ENCODE measurements at places on chromosomes 4 and X.

- DNase-seq, result no peak
Observed at GRCh38 chr4:40502220-40502619, 127.4 kb downstream of the RBM47 start.

DNA sequence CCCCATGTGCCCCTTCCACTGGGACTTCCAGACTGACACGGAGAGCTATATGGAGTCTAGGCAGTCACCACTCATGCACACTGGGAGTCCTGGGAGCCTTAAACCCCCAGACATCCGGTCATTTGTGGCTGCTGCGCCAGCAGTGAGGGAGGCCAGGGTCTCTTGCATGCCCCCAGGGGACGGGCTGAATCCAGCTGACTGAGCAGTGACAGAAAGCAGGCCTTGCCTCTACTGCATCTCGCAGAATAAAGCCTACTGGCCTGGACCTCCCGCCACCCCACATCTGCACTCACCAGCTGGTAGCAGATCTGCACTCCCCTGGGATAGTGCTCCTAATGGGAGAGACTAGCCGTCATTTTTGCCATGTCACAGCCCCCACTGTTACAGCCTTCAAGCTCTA lies 1234.2 kb downstream of the FAM133A start:
- no peak for DNase-seq

DNA sequence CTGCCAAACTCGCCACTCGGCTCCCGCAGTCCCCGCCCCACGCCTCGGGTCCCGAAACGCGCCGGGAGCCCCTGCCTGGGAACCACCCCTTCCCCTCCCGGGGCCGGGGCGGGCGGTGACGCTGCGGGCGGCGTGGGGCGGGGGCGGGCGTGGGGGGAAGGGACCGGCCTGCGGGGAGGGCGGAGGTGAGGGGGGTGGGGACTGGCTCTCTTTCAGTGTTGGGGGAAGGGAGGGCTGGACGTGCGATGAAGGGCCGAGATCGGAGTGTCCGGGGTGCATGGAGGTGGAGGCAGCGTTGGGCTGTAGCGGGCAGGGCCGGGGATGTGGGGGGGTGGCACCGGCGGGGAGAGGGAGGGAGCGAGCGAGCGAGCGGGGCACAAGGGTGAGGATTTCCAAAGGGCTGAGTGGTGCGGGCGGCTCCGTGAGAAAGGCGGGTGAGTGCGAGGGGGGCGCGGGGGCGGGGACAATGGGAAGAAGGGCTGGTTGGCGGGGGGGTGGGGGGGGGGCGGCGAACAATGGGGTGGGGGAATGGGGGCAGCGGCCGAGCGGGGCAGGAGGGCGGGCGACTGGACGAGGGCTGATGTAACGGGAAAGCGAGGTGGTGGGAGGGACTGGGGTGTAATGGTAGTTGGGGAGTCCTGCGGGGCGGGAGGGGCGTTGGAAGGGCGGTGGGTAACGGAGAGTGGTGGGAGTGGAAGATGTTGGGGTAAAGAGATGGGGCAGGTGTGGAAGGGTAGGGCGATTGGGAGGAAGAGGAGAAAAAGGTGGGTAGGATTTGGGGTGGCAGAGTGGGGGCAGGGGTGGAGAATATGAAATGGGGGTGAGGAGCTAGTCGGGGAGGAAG lies 578 bp downstream of the DCUN1D4 start:
- peak; percentile 74 for DNase-seq

- DNase-seq, result no peak
Observed at GRCh38 chr4:40280586-40280985, 54.5 kb upstream of the CHRNA9 start.

GRCh38 chrX:122168241-122168640 lies 1015.8 kb upstream of the GRIA3 start:
- DNase-seq, result no peak

All from ovary (tissue), 10 donors.